ENCODE measurements at places on chromosomes 16 and 17.

GRCh38 chr16:57253466-57253865 lies 8.4 kb downstream of the ARL2BP start:
- no peak for DNase-seq

- DNase-seq = no peak
Observed at GRCh38 chr17:57092779-57093178, 7.7 kb downstream of the AKAP1 start.

DNA sequence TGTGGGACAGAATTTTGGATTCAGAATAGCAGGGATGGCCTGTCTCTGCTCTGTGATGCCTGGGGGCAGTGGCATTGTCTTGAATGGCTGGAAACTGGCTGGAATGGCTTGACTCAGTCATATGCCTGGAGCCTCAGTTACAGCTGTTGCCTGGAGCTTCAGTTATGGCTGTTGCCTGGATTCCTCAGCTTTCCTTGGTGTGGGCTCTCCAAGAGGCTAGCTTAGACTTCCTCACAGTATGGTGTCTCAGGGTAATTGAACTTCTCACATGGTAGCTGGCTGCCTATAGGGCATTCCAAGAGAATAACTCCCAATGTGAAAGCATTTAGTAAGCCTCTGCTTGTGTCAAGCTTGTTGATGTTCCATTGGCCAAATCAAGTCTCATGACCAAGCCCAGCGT lies 21.1 kb downstream of the KRT23 start:
- no peak for DNase-seq

DNA sequence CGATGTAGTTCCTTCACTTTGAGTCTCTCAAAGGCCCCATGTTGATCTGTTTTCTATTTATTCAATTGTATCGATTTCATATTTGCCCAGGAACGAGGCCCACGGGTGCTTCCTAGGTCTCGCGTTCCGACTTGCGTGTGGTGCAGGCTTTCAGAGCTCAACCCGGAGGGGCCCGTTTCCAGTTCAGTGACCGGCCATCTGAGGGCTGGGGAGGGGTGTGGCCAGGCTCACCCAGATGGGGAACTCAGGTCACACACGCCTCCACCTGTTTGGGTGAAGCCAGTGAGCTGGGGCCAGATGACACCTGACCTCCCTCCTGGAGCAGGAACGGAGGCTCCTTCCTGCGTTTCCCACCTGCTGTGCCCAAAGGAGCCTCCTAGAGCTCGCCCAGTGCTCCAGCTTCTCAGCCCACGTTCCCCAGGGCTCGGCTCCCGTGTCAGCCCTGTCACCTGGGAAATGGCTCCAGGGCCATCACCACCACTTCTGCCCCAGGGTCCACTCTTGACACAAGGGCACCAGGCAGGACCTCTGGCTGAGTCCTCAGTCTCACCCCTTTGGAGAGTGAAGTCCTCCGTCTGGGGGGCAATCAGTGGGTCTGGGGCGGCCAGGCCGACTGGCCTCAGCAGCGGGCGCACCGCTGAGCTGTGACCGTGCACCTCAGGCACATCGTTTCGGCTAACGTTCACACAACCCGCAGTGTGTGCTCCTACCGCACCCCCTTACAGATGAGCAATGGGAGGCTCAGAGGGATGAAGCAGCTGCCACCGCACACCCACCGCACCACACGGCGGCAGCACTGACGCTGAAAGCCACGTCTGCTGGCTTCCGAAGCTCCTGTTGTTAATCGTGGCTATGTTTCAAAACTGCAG lies 18.0 kb downstream of the FOXF1 start:
- DNase-seq = no peak

GRCh38 chr16:69132424-69133252 lies at the start of the genes CHTF8 and UTP4:
TSS of gene CHTF8 (minus strand) at chr16:69132588. CDS start at chr16:69121458, 11,130 bp downstream.
TSS of gene UTP4 (plus strand) at chr16:69132649. CDS start at chr16:69133460, 811 bp downstream.
- peak; percentile 76 for DNase-seq

DNA sequence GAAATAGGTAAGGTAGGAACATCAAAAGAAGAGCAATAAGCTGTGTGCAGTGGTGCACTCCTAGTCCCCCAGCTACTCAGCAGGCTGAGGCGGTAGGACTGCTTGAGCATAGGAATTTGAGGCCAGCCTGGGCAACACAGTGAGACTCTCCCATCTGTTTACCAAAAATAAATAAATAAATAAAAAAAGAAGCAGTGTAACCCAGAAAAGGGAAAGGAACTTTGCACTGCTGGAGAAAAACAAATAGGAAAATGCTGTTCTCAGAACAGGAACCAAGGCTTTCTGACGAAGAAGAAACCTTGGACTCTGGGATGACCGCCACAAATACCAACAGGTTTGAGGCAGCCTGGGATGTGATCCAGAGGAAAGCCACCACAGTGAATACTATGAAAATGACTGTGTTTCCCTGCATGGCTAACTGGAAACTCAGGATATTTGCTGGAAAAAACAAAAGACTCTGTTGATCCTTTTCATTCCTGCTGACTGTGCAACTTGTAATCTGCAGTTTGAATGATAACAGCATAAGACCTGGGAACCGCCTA lies 41.2 kb downstream of the TTC19 start:
- no peak for DNase-seq

GRCh38 chr16:79213214-79213613 lies 387.3 kb downstream of the MAF start:
- DNase-seq = no peak

DNA sequence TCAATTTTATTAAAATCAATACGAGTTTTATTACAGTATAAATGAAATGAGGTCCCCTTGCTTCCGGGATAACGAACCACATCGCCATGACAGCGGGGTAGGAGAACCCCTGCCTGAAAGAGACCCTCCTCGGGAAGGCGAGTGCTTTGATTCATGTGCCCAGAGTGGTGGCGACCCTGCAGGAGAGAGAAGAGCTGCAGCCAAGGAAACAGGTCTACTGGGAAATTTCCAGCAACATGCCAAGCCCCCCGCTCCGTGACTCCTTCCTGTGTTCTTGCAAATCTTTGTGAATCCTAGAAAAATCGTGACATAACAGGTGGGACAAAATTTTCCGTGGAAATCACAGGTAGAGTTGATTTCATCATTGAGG lies 162.5 kb downstream of the WSCD1 start:
- no peak for DNase-seq

- no peak for DNase-seq
Observed at GRCh38 chr17:50845240-50846147, 10.1 kb downstream of the WFIKKN2 start.

GRCh38 chr17:8940866-8941471 lies 24.5 kb downstream of the PIK3R5 start:
- no peak for DNase-seq

GRCh38 chr17:82314727-82315605 lies 2.4 kb downstream of the CD7 start:
- DNase-seq = no peak

DNA sequence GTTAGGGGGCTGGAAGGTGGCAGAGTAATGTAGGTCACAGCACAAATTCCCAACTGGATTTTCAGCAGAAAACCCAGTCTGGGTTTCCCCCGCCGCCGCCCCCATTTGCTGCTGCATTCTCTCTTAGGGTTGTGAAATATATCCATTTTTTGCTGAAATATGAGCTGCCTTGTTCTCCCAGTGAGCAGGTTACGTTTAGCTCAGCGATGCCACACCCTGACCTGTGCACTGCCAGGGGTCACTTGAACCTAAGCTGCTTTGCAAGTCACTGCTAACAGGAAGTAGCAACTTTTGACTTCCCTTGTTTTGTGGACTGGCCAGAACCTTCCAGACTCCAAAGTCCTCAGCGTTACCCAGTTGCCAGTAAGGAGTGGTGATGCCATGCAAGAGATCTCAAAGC lies 274.1 kb downstream of the CPPED1 start:
- DNase-seq = no peak

GRCh38 chr16:56353054-56353921 lies 72.1 kb downstream of the AMFR start:
- DNase-seq = no peak

DNA sequence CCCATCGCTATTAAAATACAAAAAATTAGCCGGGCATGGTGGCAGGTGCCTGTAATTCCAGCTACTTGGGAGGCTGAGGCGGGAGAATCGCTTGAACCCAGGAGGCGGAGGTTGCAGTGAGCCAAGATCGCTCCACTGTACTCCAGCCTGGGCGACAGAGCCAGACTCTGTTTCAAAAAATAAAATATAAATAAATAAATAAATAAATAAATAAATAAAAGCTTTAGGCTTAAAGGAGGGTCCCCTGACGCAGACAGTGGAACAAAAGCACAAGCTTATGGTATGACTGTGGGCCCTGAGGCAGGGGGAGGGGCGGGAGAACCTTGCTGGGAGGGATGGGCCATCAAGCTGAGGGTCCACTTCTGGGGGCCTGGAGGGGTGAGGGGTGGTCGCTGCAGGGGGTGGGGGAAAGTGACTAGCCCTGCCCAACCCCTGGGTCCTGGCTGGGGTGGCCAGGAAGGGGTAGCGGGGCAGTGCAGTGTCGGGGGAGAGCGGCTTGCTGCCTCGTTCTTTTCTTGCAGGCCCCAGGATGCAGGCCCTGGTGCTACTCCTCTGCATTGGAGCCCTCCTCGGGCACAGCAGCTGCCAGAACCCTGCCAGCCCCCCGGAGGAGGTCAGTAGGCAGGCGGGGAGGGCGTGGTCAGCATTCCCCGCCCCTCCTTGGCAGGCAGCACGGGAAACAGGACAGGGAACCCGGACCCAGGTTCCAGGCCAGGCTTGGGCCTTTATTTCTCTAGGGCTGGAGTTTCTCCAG lies 4.7 kb downstream of the SERPINF1 start:
- DNase-seq = no peak

DNA sequence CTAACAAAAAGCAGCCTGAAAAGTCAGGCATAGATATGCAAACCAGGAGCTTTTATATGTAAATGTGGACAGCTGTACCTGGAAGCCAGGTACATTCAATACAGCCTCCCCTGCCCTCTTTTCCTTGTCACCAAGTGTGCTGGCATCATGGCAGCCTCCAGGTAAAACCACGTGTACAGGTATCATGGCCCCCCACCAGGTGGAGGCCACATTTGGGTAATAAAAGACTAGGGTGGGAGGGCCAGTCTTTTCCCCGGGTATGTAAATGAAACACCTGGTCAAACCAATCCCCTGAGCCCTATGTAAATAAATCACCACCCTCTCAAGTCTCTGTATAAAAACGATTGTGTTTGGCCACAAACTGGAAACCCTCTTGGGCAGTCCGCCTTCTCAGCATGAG lies 226.4 kb upstream of the GOT2 start:
- DNase-seq = no peak

- DNase-seq = no peak
Observed at GRCh38 chr16:4409081-4409932, 7.1 kb downstream of the CORO7 start.

DNA sequence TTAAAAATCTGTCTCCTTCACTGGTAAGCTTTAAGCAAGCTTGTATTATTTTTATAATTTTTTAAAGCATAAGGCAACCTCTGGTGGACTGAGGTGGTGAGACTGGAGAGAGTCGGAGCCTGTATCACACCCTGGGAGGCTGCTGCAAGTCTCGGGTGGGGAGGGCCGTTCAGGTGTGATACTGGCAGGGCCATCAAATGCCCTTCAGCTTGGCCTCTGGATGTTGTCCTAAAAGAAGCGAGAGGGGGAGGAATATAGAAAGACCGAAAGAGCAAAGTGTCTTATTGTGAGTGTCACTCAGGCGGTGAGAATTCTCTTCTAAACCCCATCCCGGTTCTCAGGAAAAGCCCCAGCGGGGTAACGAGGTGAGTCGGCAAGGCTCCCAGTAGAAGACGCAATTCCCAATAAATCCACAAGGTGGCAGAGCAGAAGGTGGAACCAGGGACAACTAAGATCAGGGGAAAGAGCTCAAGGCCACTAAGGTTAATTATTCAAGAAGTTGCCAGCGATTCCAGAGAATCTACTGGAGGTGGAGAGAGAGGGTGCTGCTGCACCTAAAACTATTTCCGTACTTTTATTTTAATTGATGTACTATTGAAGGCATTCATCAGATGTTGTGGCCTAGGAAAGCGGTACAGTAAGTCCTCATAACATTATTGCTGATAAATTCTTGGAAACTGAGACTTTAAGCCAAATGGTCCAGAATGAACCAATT lies 14.1 kb downstream of the C17orf67 start:
- DNase-seq = peak; percentile 67

- DNase-seq = no peak
Observed at GRCh38 chr17:79695293-79695790, 35.4 kb upstream of the ENPP7 start.

GRCh38 chr17:35069311-35069710 lies 5.8 kb upstream of the RFFL start:
- DNase-seq = no peak

- no peak for DNase-seq
Observed at GRCh38 chr16:86292942-86293341, 217.4 kb upstream of the FOXF1 start.

DNA sequence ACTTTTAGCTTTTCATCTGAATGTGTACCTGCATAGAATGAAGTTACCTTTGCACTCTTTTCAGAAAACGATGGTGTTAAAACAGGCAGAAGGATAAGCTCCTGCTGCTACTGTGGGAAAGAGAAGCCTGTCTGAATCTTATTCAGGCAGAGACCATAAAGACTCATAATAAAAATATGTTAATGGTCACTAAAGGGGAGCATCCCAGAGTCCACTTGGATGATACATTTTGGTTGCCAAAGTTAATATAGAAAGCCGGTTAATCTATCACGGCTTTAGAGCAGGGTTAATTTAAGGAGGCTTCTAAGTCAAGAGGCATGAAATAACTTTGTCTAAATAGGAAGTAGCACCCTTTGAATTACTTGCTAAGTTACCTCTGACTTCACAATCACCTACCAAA lies 2.9 kb downstream of the MARCHF10 start:
- DNase-seq = no peak

- no peak for DNase-seq
Observed at GRCh38 chr16:85420501-85421337, 192.4 kb upstream of the GSE1 start.

- no peak for DNase-seq
Observed at GRCh38 chr16:74249846-74250245, 46.8 kb upstream of the PSMD7 start.

- DNase-seq = no peak
Observed at GRCh38 chr17:82839617-82840292, at the start of gene ZNF750. TSS of gene ZNF750 (minus strand) at chr17:82840022. CDS start at chr17:82832454, 7,568 bp downstream.

DNA sequence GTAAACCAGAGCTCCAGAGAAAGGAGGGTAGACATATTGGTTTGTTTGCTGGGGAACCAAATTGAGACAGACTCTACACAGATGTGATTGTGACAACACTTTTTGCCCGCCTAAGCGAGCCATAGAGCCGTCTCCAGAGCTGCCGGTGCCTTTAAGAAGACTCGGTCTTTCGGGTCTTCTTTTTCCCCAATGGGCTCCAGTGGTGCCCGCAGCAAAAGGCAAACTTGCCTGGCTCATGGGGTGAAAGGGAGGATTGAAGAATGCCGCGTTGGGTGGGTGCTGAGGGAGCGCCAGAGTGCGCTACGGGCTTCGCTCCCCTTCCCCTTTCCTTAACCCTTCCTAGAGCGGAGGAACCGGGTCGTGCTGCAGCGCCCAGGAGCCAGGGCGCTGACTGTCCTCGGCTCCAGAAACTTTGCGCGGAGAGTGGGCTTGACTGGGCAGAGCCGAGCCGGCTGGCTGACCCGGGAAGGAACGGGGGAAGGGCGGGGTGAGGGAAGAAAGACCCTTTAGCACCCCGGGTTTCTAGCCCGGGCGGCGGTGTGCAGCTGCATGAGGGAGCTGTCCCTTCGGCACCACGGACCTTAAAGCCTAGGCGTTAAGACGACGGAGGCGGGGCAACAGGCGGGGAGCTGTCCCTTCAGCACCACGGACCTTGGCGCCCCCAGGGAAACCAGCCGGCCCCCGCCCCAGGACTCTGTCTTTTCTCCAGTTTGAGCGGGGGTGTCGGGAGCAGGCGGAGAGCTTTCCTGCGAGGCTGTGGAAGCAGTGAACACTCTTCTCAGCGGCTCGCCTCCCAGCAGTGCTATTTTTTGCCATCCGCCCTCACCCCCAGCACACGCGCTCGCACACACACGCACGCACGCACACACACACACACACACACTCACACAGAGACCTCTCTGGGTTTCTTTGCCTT lies at the start of gene CACNG3:
CACNG3 (plus strand) TSS at position 880 of the 916 bp plus-strand sequence. CDS start 420 bp downstream, outside the sequence.
- peak; percentile 86 for DNase-seq

GRCh38 chr17:38579934-38580333 lies 25.8 kb downstream of the SRCIN1 start:
- DNase-seq = no peak

Data from left kidney (tissue), 8 donors.